ENCODE measurements at places on chromosomes 4 and X.

GRCh38 chr4:858831-859451, 33.0 kb upstream of the CPLX1 start:
- DNase-seq = no peak

GRCh38 chr4:83217721-83218522, 66.7 kb downstream of the COQ2 start:
- DNase-seq = no peak

- no peak for DNase-seq
Measured at GRCh38 chrX:30979271-30979670, 90.2 kb upstream of the TAB3 start.

DNA sequence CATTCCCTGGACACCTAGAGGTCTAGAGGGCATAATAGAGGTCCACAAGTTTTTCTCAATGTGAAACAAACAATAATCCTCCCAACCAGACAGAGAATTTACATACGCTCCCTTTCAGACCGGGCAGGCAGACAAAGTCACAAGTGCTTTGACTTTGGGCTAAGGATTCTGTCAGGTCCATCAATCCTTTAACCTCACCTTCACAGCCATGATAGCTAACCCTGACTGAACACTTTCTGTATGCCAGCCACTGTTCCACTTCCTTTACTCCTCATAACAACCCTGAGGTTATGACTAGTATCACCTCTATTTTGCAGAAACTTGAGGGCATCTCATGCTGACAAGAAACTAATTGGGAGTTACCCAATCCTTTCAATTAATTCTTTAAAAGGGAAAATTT, 118.8 kb upstream of the AFF2 start:
- no peak for DNase-seq

DNA sequence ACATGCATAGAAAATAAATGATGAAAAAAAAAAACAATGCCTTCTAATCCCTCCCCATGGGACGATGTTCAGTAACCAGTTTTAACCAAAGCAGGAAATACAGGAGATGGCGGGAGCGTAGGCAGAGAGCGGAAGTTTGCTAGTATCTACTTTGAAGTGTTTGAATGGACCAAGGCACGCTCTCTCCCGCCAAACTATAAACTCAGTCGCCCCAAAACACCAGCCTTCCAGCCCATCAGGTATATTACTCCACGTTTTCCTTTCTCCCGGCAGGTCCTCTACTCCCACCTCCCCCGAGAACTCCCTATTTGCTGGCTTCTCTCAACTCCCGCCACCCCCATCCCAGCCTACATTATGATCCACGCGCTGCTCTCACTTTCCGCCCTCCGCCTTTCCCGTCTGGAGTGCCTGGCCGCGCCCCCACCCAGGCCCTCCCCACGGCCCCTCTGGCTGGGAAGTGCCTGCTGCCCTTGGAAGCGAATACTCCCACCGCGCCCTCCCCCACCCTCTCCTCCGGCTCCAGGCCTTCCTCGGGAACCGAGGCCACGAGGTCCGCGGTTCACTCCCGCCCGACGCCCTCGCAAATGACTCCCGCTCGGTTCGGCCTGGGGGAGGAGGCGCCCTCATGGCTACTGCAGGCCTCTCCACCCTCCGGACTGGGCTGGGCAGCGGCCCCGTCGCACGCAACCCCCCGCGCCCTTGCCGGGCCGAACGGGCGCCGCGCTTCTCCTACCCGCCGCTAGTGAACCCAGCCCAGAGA, 723 bp downstream of the DHX15 start:
- DNase-seq = peak; percentile 54

- no peak for DNase-seq
Measured at GRCh38 chrX:148380650-148381561, 119.5 kb upstream of the AFF2 start.

- no peak for DNase-seq
Measured at GRCh38 chr4:48299560-48299959, 29.9 kb upstream of the TEC start.

Measured in left renal pelvis (tissue), 4 donors.